CD4-positive, alpha-beta T cell treated with Interleukin-6 at 100 ng/mL for 8 hours (primary cell): ENCODE measurements at places on chromosomes 16 and 17.

GRCh38 chr17:28684963-28685362, 23.0 kb downstream of the SUPT6H start:
- no peak for DNase-seq

- no peak for DNase-seq
Observed at GRCh38 chr17:28327031-28327607, 8.1 kb downstream of the TMEM97 start.

DNA sequence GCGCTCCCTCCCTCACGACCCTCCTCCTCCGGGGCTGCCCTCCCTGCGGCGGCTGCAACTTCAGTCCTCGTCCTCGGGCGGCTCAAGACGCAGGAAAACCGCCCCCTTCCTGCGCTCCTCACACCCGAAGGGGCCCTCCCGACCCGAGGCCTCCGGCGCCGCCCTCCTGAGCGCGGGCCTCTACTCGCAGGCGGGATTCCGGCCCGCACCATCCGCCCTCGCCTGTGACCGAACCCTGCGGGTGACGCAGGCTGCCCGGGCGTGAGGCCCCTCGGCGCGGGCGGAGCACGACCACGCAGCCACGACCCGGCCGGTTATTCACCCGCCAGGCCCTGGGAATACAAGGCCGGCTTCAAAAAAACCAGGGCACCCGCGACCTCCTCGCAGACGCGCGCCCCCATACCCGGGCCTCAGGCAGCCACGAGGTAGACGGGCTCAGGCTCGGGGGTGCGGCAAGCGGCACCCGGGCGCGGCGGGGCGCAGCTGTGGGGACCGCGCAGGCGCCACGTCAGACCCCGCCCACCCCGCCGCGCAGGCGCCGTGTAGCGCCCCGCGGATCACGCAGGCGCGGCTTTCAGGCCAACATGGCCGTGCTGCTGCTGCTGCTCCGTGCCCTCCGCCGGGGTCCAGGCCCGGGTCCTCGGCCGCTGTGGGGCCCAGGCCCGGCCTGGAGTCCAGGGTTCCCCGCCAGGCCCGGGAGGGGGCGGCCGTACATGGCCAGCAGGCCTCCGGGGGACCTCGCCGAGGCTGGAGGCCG, at the start of gene SPG7:
SPG7 (plus strand) TSS at position 570 of the 757 bp plus-strand sequence; CDS start at position 585, 15 bp downstream.
- peak; percentile 86 for DNase-seq

DNA sequence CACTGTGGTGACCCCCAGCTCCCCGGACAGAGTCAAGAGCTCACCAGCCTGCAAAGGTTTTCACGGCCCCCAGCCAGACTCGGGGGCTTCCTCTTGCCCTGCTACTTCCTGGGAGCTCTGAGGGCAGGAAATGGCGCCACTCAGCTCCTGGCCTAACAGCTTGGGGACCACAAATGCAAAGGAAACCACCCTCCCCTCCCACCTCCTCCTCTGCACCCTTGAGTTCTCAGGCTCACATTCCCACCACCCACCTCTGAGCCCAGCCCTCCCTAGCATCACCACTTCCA, 375 bp upstream of the SPN start:
- peak; percentile 47 for DNase-seq

DNA sequence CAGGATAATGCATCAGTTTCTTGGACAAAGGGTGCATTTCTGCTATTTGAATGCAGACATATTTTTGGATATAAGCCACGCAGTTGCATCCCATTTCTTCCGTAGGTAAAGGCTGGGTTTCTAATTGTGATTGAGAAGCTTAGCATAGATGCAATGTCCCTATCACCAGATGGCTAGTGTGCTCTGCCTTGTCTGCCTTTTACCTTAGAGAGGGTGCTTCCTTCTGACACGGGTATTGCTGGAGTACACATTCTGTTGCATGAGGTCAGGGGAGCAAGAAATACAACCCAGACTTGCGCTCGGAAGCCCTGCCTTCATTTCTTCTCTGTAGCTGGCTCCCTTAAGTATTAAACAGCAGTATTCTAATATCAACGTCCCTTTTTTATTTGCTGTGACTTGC, 337.4 kb downstream of the WWOX start:
- DNase-seq: no peak
